ENCODE measurements at places on chromosomes 2 and 18.
A peak's percentile ranks its signal among the peaks of the same experiment; 100 is the strongest.

GRCh38 chr2:188851826-188852225 lies 122.3 kb upstream of the COL3A1 start:
- DNase-seq, result no peak

DNA sequence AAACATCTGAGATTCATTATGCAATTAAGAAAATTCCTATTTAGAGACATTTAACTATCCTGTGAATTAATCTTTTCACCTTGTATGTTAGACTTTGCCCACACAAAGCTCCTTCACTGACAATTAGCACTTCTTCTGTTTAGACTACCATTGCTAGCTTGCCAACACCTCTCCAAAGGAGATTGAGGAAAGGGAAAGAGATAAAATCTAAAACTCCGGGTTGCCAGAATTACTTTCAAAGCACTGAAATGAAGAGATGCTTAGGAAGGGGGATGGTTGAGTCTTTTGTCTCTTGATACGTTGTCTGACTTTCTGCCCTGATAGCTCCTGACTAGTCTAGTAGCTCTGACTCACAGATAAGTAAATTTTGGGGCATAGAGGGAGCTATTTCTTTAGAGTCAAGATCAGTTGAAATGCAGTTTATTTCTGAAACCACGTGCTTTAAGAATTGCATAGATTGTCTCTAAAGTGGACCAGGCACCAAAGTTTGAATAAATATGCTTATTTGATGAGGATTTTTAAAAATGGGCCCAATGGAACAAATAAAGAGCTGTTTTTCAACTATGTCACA lies 74.1 kb upstream of the DSEL start:
- no peak for DNase-seq

- no peak for DNase-seq
Measured at GRCh38 chr18:67665266-67665665, 148.7 kb upstream of the DSEL start.

DNA sequence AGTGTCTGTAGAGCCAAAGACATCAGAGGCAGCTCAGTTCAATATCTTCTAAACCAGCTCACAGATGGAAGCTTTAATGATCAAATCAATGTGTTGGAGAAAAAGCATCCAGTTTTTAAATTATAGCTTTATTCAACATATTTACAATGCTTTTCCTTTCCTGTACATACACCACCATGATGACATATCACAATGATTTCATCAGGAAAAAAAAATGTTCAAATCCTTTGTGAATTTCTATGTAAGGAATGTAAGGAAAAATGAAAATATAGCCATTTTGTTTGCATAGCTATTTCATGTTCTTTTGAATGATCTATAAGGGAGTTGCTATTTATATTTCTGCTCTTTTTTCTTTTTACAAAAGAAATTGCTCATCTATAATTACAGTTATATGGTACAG lies 134.7 kb upstream of the CDH20 start:
- DNase-seq, result no peak

GRCh38 chr18:79068341-79068936 lies 755 bp upstream of the ATP9B start:
- DNase-seq, result no peak

- DNase-seq, result no peak
Measured at GRCh38 chr2:3675687-3676086, 17.7 kb downstream of the ALLC start.

DNA sequence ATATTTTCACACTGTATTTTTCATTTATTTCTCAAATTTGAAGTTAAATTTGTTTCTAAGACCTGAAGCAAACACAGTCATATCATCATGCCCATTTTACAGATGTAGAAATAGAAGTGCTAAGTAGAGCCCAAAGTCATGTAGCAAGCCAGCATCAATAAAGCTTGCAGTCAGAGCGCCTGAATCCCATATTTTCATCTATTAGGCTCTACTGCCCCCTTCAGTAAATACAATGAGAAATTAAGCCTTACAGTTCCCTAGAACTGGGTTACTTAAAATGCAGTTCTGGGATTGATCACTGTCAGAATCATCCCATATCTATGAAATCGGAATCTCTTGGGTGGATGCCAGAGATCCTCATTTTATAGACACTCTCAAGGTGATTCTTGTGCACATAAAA lies 419.9 kb downstream of the TGIF1 start:
- no peak for DNase-seq

- DNase-seq, result no peak
Measured at GRCh38 chr2:219663116-219663762, 35.8 kb downstream of the SLC4A3 start.

DNA sequence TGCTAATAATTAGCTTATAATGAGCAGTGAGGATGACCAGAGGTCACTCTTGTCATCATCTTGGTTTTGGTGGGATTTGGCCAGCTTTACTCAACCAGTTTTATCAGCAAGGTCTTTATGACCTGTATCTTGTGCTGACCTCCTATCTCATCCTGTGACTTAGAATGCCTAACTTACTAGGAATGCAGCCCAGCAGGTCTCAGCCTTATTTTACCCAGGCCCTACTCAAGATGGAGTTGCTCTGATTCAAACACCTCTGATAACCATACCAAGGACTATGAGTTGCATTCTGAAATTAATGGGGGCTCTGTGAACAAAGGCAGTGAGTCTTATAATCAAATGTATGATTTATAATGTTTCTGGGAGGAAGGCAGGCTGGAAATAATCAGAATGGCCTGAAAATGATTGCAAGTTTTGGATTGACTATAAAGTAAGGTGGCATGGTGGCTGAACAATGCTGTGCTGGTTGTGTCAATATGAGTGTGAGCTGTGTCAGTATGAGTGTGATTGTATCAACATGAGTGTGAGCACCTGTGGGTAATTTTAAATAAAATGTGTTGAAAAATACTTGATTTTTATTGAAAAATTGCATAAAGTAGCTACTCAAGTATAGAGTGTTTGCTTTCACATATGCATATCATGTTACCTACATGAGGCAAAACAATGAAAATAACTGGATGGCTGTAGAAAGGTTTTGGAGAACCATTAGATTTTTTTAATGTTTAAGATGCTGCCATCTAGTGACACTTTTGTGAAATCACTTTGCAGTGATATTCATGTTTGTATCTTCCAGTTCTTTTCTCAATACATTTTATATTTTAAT lies 103.0 kb downstream of the KYNU start:
- peak; percentile 10 for DNase-seq

- DNase-seq, result no peak
Measured at GRCh38 chr2:109408043-109408335, 205.8 kb downstream of the SEPTIN10 start.

DNA sequence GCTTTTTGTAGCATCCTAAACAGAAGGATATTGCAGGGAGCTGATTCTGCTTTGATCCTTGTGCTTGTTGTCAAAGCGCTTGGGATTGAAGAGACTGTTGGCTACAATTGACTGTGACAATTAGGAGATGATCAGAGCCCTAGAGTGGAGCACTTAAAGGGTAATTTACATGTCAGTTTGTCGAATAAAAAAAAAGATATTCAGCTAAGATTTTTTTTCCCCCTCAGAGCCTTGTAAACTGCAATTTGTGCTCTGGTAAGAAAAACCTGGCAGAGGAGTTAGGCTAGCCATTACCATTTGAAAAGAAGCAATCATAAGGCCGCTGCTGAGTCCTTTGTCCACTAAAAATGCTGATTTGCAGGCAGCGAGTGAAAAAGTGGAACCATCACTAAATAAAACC lies 47.8 kb upstream of the ZEB2 start:
- no peak for DNase-seq

- no peak for DNase-seq
Measured at GRCh38 chr2:51441786-51442185, 409.9 kb upstream of the NRXN1 start.

DNA sequence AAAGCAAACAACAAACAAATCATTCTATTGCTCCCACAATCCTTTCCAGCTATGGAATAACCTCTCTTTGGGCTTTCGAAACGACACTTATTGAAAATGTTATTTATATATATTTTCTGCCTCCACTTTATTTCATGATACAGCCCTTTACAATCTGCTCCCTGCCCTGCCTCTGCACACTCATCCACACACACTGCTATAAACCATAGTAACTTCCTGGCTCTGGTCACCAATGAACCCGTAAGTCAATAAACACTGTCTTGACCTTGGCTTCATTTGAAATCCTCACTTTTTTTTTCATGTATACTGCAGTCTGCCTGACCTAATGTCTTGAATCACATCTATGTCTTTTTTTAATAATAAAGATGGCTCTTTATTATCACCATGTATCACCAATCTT lies 161.5 kb downstream of the SLC39A10 start:
- DNase-seq, result no peak

DNA sequence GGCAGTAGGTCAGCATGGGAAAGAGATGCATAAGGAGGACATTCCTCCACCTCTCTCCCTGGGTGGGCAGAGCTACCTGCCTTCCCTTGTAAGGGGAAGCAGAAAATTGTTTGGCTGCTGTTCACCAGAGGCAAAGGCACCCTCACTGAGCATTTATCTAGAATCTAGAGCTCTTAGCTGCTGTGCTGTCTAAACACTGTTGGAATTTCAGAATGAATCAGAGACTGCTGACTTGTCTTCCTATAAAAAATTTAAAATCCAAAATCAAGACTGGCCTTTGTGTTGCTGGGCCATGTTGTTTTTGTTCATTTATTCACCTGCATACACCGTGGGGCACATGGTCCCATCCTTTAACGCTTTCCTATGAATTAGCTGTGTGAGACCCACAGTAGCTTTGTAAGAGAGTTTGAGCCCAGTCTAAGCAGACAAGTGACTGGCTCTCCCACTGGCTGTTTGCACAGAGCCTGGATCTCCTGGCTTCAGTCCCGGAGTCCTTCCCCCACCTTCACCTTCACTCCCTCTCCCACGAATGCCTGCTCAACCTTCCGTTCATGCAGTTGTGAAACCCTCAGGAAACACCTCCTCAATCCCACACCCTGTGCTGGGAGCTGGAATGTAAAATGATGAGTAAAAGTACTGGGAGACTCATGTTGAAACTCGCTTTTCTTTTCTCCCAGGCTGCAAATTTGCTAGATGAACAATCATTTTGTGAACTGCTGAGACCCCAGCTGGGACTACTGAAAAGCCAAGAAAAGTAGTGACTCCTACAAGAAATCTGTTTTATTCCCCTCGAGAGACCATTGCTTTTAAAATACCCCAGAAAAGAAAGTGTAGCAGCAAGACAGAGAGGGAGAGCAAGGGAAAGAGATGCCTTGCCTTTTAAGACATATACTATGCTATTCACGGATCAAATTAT lies 76.2 kb downstream of the FAM168B start:
- DNase-seq, result no peak

DNA sequence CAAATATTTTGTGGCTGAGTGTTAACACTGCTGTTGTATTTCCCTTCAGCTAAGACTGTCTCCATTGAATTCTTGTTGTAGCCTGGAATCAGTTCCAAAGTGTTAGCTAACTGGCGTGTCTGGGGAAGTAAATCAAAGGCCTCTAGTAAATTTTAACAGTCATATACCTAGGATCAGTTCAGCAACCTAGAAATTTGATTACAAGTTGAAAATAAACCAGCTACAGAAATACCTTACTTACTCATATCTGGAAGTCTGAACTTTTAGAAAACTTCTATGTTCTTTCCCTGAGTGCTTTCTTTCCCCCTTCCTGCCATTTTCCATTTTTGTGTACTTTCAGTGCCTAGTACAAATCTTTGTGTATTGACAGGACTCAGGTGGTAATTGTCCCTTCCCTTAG lies 396.7 kb upstream of the DCC start:
- DNase-seq, result no peak

- DNase-seq, result no peak
Measured at GRCh38 chr2:158381205-158381604, 75.3 kb downstream of the CCDC148 start.

- no peak for DNase-seq
Measured at GRCh38 chr2:177808984-177809809, 263.4 kb downstream of the PDE11A start.

- no peak for DNase-seq
Measured at GRCh38 chr18:58789876-58790240, 74.8 kb upstream of the ZNF532 start.

- no peak for DNase-seq
Measured at GRCh38 chr18:38663270-38663669, 1097.7 kb upstream of the CELF4 start.
